ENCODE measurements at places on chromosomes 3 and 15.
A peak's percentile ranks its signal among the peaks of the same experiment; 100 is the strongest.

DNA sequence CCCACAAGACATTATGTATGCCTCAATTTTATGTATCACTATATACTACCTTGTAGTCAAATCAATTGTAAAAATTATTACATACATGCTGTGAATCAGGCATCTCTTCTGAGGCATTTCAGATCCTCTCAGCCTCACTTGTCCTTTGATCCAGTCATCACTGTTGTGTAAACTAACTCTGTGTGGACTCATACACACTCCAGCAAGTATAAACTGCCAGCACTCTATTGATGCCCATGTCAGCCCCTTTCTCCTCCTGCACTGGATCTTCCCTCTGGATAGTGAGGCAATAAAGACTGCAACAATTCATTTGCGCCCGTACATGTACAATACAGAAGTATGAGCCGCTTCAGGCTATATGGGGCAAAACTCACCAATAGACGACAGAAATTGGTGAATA, 364.7 kb upstream of the TGFBR2 start:
- no peak for DNase-seq

- DNase-seq, result no peak
Observed at GRCh38 chr15:43932907-43933306, 106.1 kb downstream of the WDR76 start.

DNA sequence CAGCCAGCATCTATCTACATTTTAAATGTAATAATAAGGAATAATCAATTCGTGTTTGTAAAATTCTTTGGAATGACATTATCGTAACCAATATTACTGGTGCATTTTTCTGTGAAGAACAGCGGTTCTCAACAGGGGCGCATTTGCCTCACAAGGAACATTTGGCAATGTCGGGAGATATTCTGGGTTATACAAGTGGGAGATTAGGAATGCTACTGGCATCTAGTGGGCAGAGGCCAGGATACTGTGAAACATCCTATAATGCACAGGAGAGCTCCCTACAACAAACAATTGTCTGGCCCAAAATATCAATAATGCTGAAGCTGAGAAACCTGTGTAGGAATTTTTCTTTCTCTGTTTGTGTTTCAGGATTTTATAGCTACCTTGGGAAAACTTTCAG, 25.0 kb downstream of the ACP3 start:
- DNase-seq, result no peak

DNA sequence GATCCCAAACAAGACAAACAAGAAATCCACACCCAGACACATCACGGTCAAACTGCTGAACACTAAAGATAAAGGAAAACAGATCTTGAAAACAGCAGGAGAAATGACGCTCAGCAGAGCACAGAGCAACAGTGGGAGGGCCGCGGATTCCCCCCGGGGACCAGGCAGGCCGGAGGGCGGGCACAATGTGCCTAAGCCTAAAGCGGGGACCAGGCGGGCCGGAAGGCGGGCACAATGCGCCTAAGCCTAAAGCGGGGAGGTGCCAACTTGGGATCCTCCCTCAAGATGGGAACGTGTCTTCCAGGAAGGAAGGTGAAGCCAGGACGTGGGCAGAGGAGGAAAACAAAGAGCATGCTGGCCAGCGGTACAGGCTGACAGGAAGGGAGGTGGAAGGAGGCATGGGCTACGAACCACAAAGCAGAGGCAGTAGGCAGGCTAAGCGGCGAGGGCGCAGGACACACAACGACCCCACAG, 31.1 kb downstream of the CYFIP1 start:
- no peak for DNase-seq

DNA sequence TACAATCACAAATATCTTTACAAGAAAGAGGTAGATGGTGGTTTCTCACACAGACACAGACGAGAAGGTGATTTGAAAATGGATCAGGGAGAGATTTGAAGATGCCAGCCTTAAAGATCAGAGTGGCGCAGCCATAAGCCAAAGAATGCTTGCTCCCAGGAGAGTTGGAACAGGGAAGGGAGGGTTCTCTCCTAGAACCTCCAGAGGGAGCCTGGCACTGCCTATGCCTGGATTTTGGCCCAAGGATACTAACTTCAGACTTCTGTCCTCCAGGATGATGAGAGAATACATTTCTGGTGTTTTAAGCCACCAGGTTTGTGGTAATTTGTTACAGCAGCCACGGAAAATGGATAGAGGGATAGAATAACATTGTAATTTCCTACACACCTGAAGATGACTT, 279.1 kb downstream of the FAM43A start:
- DNase-seq, result no peak

DNA sequence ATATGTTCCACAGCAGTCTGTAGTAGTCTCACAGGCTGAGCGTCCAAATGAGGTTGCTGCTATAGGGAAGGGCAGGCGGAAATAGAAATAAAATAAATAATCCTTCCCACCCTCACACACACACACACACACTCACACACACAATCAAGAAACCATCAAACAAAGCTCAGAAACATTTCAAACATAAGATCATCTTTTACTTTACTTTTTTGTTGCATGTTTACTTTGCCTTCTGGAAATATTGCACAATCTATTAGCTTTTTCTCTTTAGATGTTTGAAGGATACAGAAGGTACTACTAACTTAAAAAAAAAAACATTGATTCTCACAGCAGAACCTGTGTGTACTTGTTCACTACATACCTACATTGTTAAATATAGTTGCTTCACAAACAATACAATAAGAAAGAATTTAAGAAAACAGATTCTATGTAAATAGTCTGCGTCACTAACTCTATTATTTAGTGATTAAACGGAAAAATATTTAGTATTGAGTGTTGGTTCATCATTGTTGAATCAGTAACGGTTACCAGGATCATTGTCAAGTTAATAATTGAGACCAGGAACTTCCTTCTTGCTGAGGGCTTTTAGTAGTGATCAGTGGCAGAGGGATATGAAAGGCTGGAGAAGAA, 20.5 kb downstream of the ALCAM start:
- no peak for DNase-seq

DNA sequence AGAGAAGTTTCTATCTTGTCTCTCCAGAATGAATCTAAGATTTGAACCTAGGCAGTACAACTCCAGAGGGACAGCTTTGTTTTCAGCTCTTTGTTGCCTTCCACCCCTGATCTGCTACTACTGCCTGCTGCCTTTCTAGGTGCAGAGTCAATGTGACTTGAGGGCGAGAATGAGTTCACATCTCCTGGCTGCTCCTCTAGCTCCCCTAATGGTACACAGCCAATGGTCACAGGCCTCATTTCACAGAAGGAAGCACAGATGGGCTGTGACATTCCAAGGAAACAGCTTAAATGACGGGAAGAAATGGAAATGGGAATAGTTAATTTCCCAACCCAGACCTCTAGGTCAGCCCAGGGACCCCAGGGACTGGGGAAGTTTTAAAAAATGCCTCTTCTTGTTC, 32.4 kb downstream of the FAM43A start:
- DNase-seq, result no peak

GRCh38 chr15:62494197-62494596, 329.1 kb upstream of the C2CD4B start:
- DNase-seq, result no peak

DNA sequence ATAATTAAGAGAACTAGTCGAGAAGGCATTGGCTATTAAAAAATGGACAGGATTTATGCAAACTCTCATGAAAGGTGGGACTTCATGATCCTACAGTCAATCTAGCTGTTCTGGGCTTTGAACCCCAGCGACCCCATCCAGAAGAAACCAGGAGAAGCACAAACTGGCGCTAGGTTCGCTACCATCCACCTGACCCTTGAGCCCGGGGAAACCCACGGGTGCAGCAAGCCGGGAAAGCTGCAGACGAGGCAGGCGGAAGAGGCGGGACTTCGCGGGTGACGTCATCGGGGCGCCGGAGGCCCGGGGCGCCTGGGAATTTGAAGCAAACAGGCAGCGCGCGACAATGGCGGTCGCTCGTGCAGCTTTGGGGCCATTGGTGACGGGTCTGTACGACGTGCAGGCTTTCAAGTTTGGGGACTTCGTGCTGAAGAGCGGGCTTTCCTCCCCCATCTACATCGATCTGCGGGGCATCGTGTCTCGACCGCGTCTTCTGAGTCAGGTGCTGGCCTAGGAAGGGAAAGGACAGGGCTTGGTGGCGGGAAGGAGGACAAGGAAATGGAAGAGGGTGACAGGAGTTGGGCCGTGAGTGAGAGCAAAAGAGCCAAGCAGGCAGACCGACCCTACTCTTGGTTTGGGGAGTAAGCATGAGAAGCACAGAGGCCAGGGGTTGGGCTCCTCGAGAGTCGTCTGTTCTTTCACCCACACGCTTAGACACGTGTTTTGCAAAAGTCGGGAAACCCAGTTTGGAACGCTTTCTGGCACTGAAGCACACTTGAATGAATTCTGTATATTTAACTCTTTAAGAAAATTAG, at the start of gene UMPS:
TSS of gene UMPS (plus strand) at position 324 of the 812 bp plus-strand sequence. CDS start at position 344, 20 bp downstream.
- DNase-seq, result peak; percentile 87

GRCh38 chr15:72604794-72605193, 49.7 kb upstream of the GOLGA6B start:
- no peak for DNase-seq

DNA sequence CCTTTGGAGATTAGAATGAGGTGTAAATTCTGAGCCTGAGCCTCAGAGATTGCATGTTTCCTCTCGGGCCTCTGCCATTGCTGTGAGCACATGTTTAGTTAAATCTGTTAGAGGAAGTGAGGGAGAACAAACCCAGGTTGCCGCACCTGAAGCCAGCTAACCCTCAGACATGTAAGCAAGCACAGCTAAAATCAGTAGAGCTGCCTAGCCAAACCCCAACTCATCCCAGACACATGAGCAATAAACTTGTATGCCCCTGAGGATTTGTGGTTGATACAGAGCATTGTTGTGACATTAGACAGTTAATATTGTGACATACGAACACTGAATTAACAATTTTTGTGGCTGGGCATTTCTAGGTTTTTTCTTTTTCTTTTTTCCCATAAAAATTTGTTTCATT, 41.9 kb downstream of the NMD3 start:
- no peak for DNase-seq

DNA sequence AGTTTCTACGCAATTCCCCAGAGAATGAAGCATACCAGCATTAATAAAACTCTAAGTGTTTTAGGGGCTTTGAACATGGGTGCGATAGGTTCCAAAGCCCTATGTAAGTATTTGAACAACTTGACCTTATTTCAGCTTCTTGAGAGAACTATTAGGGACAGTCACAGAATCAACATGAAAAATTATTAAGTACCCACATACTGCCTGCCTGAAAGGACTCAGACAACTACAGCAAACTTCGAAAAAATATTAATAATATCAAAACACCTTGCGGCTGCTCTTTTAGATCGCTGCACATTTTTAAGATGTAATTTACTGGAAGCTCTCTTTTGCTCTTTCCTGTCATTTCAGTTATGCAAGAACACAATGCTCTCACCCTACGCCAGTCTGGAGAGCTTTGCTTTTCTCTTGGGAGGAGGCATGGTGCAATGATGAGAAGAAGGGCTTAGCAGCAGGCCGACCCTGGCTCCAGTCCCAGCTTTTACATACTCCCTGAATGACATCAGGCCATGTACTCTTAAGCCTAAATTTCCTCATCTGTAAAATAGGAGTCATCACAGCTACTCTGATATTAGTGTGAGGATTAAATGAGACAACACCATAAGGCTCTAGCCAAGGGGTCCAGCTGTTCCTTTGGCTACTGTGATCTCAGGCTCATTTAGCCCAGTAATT, 640.7 kb downstream of the FHIT start:
- DNase-seq, result no peak

- DNase-seq, result no peak
Observed at GRCh38 chr3:190094160-190094718, 26.5 kb downstream of the P3H2 start.

GRCh38 chr3:143237077-143237627, 117.6 kb downstream of the CHST2 start:
- no peak for DNase-seq

DNA sequence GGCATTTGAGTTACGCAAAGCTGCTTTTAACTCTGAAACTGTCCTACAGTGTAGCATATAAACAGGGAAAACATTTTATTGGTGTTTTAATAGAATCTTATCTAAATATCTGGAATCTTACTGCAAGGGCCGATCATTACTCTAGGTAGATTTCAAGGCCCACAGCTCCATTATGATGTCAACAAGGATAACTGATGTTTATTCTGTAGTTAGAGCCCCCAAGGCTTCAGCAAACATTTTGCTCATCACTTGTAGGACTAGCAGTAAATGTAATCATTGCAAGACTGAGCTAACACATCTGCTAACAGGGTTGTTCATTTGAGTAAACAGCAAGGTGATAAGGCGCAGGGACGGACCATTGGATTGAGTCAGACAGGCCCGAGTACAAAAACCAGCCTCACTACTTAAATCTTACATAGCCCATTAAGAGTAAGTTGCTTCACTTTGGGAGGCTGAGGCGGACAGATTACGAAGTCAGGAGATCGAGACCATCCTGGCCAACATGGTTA, 332.5 kb upstream of the TPRG1 start:
- no peak for DNase-seq

DNA sequence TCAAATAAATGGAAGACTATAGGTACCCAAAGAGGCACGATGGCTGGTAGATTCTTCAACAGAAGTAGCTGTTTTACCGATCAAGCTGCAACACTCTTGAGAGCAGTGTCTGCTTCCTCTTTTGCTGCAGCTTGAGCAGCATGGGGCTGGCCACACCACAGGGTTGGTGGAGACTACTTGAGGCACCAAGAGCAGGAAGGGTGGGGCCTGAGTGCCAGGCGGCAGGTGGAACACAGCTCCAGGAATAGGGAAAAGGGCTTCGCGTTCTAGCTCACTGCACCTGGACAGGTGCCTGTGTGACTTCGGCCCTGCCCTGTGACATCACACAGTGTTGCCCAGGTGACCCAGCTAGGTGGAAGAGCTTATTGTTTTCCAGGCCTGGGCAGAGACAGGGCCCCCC, at the start of gene CCDC33:
TSS of gene CCDC33 (plus strand) at position 365 of the 400 bp plus-strand sequence. CDS start 394 bp downstream, outside the sequence.
- no peak for DNase-seq

- no peak for DNase-seq
Observed at GRCh38 chr3:175664911-175665310, 805.8 kb downstream of the NAALADL2 start.

- no peak for DNase-seq
Observed at GRCh38 chr3:35724106-35724505, 84.8 kb downstream of the ARPP21 start.

GRCh38 chr15:92111751-92112150, 258.2 kb downstream of the SLCO3A1 start:
- no peak for DNase-seq

- peak; percentile 75 for DNase-seq
Observed at GRCh38 chr3:10242182-10243065, 5.8 kb upstream of the TATDN2 start.

DNA sequence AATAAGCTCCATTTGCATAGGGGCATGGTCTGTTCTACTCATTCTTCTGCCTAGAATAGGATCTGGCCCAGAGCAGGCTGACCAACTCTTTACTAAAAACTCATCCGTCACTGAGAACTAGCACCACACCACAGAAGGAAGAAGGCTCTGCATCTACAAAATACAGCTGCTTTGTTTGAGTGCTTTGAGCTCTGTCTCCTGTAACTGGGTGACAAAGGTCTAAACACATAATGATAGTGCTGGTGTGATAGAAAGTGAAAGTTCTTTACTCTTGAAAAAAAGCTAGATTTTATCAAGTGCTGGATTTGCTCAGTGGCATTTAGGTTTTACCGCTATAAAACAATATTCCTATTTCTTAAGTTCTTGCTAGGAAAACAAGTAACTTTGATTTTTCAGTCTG, 140.7 kb downstream of the FHIT start:
- no peak for DNase-seq

- DNase-seq, result no peak
Observed at GRCh38 chr3:186100398-186100797, 8.5 kb downstream of the ETV5 start.

All from stimulated activated CD4-positive, alpha-beta T cell treated with anti-CD3 and anti-CD28 coated beads, TNF-alpha, amount 100 ng/mL, for 24 hours (primary cell).